ENCODE measurements at places on chromosomes 11 and 22. TPM values are rescaled to one million over a fixed set of nuclear protein-coding genes. Genes with fewer than 3 reads are reported as not detected.

Gene SCUBE2
- total RNA-seq, result 2.2 TPM

Gene SAA2
- total RNA-seq, result 31.1 TPM

Gene BEST1
- 2.1 TPM for total RNA-seq

Gene GNAZ
- 1.7 TPM for total RNA-seq

Gene SAA4
- total RNA-seq, result 0.46 TPM

Gene SPINDOC
- total RNA-seq, result 3.8 TPM

Gene DRICH1
- total RNA-seq, result not detected

Gene KDM4E
- total RNA-seq, result not detected

Gene BTBD10
- total RNA-seq, result 14.6 TPM

Gene CCDC15
- total RNA-seq, result 0.07 TPM

Gene OR52I2
- not detected for total RNA-seq

Gene OR4D6
- total RNA-seq, result not detected

Gene OR51A4
- not detected for total RNA-seq

Gene TXN2
- total RNA-seq, result 102 TPM

Gene PRRG4
- total RNA-seq, result 0.34 TPM

Gene HIC2
- total RNA-seq, result 3.2 TPM

Gene ROBO4
- 15.7 TPM for total RNA-seq

Gene C22orf23
- 0.43 TPM for total RNA-seq

Gene BSCL2
- total RNA-seq, result 17.0 TPM

Gene GVQW3
- 0.94 TPM for total RNA-seq

Gene ACRV1
- not detected for total RNA-seq

Gene SEC14L6
- total RNA-seq, result not detected

Gene HDAC10
- total RNA-seq, result 15.7 TPM

Gene INSC
- not detected for total RNA-seq

Gene TSGA10IP
- total RNA-seq, result not detected

Gene LRRC10B
- total RNA-seq, result 0.69 TPM

Gene OR10A2
- total RNA-seq, result not detected

Gene CHADL
- 0.32 TPM for total RNA-seq

Gene CD3E
- 0.71 TPM for total RNA-seq

Gene SLC37A2
- total RNA-seq, result 1.9 TPM

Gene KRTAP5-1
- not detected for total RNA-seq

Gene CDKN1C
- total RNA-seq, result 14.3 TPM

Gene C11orf86
- not detected for total RNA-seq

Gene DMC1
- total RNA-seq, result 0.54 TPM

Gene ELF5
- total RNA-seq, result not detected

Gene TPST2
- total RNA-seq, result 32.9 TPM
